ENCODE measurements at places on chromosomes 12 and 14.

GRCh38 chr12:123036466-123037285 is 56.2 kb downstream of the ARL6IP4 start:
- DNase-seq: no peak

GRCh38 chr12:48037267-48037915 is 33.1 kb upstream of the COL2A1 start:
- DNase-seq: no peak

DNA sequence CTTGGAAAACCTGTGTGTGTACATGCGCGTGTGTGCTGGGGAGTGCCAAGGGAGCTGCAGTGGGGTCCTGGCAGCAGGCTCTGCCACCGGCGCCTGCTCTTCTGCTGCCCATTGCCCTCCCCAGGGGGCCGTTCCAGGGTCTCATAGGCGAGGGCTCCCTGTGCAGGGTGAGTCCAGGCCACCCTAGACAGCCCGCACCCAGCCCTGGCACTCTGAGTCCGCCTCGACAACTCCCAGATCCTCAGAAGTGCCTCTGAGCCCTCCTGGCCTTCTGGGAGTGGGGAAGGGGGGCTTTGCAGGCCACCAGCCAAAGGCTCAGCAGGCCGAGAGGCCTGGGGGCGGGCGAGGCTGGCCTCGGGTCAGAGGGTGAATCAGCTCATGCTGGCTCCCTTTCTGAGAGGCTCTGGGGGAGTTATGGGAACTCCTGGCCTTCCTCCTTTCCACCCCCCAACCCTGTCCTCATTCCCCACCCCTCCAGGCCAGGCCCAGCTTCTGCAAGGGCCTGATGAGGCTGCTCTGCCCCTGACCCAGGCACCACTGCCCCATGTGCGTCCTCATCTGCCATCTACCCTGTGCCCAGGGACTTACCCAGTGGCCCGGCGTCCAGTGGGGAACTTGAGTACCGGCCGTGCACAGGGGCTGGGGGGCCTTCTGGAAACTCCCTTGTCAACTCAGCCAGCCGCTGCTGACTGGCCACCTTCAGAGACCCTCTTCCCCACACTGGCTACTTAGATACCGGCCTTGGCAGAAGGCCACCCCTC is 2.1 kb upstream of the TEDC1 start:
- DNase-seq: no peak

GRCh38 chr12:127588249-127588648 is 678.7 kb upstream of the TMEM132C start:
- DNase-seq: peak; percentile 96

DNA sequence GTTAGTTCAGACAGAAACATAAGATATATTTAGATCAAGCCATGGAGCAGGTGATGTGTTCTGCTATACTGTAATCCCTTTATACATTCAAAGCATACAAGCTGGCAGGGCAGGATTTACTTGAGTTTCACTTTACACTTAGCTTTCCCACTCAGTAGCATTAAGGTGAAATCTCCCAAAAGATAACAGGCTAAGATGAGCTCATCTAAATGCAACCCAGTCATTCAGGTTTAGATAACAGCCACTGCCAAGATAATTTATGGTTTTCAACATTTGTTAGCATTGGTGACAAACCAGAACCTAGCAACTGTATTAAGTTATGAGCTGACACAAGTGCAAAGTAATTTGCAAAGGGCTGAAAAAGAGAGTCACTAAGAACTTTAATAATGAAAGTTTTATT is 925.1 kb upstream of the ATXN7L3B start:
- DNase-seq: no peak

GRCh38 chr12:95325501-95325900 is 107.9 kb downstream of the VEZT start:
- no peak for DNase-seq
